ENCODE measurements at places on chromosomes 12 and 14.

DNA sequence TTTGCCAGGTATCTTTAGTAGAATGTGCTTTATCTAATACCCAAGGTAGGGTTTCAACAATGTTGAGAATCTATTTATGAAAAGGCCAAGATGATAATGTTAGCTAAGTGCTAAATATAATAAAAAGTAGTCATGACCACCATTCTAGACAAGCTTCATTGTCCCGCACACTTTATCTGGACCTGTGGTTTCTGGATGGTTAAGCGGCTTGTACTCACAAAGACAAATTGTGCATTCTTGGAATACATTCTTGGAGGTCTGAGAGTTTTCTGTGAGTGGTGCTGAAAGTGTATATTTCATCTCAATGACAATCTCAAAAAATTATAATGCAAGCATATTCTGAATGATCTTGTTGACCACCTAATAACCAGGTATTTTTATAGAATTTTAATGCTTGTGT lies 646.9 kb downstream of the DIO2 start:
- no peak for DNase-seq

DNA sequence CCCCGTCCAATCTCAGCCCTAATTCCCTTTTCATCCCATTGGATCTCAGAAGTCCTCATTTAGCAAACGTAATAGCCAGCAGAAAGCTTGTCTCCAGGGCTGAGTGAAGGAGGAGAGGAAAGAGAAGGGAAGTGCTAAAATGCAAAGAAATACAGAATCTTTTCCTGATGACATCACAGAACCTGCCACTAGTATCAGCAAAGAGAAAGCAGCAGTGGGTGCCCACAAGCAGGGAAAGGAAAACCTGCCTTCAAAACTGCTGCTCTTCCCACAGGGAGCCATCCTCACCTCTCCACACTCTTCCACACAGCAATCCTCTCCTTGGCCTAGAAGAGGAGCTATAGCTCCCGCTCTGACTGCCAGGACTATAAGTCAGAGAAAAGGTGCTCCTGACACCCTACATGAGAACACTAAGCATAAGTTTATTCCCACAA lies 11.3 kb downstream of the MED13L start:
- DNase-seq, result no peak

DNA sequence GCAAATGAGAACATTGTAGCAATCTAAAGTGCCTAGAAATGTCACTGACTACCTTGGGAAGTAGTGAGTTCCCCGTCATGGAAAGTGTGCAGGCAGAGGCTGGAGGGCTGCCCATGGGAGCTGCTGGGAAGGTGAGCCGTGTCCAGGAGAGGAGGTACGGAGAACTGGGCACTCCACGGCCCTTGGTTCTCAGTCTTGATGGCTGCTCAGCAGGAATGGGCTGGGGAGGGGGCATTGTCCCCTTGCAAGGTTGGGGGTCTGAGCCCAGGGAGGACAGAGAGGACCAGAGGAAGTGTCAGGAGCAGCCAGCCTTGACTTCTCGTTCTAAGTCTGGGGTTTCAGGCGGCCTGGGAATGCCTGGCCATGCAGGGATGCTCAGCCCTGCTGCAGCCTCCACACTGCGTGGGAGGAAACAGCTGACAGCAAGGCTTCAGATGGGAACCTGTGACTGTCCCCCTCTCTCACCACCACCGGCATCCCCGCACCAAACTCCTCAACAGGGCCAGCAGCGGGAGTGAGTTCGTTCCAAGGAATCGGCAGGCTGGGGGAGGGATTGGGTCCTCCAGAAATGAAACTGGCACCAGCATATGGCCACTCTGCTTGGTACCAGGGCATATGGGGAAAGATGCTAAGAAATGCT lies 140.2 kb downstream of the BCL11B start:
- DNase-seq, result no peak

- no peak for DNase-seq
These were observed 47.9 kb downstream of the TMEM117 start for GRCh38 chr12:43883748-43884147.

DNA sequence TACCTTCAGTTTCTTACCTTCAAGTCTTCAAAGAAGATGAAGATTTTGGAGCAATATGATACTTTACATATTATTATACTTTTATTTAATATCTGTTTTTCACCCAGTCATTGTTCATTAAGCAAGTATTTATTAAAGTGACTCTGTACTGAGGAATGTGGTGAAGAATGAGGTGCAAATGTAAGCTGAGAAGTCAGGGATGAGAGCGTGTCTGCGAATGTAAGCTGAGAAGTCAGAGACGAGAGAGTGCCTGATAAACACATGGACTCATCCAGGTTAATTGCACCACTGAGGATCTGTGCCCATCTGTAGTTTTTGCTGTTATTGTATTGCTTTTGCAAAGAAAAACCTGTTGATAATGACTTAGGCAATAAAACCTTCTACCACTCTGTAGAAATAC lies 211.9 kb upstream of the FAR2 start:
- no peak for DNase-seq

- no peak for DNase-seq
These were observed 32.0 kb upstream of the LRRK2 start for GRCh38 chr12:40192704-40193255.

GRCh38 chr14:93100100-93100499 lies 15.6 kb downstream of the ITPK1 start:
- DNase-seq, result no peak

- no peak for DNase-seq
These were observed 285.8 kb downstream of the NRXN3 start for GRCh38 chr14:78455896-78456435.

DNA sequence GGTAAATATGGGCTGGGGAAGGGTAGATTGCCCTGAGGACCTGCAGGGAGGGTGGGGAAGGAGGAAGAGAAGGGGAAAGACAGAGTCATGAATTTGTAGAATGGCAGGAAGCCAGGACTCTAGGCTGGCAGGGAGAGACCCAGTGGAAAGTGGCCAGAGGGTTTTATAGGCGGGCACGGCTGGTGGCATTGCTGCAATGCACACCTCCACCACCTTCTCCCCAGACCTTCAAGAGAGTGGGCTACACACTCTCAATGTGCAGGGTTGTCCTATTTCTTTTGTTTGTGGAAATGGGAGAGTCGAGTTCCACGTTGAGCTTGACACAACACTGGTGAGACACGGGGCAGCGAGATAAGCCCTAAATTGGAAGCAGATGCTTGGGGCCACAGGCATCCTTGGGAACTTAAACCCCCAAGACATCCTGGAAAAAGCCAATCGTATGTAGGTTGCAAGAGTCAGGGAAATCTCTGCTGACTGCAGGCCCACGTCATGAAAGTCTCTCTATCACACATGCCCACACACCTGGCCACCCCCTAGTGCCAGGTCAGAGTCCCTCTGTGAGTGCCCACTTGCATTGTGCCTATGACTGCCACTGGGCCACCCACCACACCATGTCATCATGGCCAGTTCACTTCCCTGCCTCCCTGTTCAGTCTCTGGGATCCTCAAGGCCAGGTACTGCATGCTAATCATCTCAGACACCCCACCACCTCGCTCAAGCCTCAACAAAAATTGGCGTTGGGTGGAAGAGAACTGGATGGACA lies 38.0 kb upstream of the BDKRB2 start:
- no peak for DNase-seq

DNA sequence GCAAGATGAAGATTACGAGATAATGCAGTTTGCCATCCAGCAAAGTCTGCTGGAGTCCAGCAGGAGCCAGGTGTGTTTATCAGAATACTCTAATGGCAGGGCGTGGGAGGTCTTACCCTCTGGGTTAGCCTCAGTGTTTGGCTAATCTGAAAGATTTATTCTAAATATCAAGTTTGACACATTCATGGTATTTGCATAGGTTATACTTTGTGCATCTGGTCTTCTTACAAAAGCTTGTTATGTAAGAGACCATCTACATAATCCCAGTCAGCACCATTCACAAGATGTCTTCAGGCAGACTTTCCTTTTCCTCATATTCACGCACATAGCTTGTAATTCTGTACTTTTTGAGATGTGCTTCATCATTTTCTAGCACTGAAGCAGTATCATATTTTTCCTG lies 14.4 kb downstream of the C12orf76 start:
- no peak for DNase-seq

DNA sequence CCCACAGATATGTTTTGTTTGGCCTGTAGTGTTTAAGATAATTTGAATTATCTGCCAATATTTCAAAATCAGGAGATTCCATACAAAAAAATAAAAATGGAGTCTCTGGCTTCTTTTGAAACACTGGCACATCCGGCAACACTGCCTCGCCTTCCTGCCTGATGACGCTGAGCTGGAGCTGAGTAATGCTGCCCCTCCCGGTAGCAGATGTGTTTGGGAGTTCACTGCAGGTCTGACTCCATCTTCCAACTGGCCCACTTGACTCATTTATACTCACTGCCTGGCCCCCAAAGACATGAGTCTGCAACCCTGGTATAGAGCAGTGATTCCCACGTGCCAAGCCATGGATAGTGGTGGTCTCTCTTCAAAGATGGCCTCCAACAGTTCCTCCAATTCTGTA lies 7.4 kb downstream of the CIT start:
- DNase-seq, result no peak

- no peak for DNase-seq
These were observed 183.5 kb downstream of the NUAK1 start for GRCh38 chr12:105954951-105955931.

- no peak for DNase-seq
These were observed 283.3 kb downstream of the RPL10L start for GRCh38 chr14:46368275-46368674.

GRCh38 chr12:101040936-101041335 lies 169.1 kb downstream of the SLC5A8 start:
- no peak for DNase-seq

DNA sequence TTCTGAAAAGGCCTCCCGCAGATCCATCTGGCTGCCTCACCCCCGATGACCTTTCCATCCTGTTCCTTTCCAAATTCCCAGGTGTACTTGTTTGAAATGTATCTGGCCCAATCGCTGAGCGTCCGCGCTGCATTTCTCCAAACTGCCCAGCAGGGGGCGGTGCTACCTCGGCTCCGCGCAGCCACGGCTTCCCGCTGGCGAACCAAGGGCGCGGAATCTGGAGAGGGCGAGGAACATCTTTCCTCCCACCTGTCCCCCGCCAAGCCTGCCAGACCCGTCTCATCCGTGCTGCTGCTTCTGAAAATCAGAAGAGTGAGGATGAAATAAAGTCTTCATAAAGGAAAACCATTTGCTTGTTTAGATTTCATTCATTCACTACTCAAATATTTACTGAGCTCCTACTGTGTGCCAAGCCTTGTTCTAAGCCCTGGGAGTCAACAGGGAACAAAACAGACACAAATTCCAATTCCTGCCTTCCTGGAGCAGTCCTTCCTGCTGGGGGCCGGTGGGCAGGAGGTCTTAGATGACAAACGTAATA lies 16.8 kb upstream of the MYL2 start:
- DNase-seq, result no peak

DNA sequence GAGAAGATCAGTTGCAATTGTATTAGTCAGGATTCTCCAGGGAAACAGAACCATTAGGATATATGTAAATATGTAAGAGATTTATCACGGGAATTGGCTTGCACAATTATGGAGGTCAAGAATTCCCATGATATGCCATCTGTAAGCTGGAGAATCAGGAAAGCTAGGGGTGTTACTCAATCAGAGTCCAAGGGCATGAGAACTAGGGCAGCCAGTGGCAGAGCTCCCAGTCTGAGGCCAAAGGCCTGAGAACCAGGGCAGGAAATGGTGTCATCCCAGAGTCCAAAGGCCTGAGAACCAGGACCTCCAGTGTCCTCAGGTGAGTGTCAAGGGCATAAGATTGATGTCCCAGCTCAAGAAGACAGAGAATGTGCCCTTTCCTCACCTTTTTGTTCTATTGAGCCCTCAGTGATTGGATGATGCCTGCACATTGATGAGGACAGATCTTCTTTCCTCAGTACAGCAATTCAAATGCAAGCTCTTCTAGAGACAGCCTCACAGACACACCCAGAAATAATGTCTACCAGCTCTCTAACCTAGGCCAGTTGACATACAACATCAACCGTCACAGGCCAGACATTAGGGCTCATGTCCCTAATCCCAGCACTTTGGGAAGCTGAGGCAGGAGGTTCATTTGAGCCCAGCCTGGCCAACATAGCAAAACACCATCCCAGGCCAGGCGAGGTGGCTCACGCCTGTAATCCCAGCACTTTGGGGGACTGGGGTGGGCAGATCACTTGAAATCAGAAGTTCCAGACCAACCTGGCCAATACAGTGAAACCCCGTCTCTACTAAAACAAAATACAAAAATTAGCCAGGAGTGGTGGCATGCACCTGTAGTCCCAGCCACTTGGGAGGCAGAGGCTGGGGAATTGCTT lies 34.9 kb upstream of the ZNF740 start:
- DNase-seq, result no peak

- no peak for DNase-seq
These were observed 373.1 kb upstream of the DCN start for GRCh38 chr12:91555436-91556415.

- DNase-seq, result no peak
These were observed 291.3 kb downstream of the RPAP3 start for GRCh38 chr12:47414511-47414910.

GRCh38 chr14:64217308-64217707 lies 76.9 kb downstream of the ESR2 start:
- no peak for DNase-seq

DNA sequence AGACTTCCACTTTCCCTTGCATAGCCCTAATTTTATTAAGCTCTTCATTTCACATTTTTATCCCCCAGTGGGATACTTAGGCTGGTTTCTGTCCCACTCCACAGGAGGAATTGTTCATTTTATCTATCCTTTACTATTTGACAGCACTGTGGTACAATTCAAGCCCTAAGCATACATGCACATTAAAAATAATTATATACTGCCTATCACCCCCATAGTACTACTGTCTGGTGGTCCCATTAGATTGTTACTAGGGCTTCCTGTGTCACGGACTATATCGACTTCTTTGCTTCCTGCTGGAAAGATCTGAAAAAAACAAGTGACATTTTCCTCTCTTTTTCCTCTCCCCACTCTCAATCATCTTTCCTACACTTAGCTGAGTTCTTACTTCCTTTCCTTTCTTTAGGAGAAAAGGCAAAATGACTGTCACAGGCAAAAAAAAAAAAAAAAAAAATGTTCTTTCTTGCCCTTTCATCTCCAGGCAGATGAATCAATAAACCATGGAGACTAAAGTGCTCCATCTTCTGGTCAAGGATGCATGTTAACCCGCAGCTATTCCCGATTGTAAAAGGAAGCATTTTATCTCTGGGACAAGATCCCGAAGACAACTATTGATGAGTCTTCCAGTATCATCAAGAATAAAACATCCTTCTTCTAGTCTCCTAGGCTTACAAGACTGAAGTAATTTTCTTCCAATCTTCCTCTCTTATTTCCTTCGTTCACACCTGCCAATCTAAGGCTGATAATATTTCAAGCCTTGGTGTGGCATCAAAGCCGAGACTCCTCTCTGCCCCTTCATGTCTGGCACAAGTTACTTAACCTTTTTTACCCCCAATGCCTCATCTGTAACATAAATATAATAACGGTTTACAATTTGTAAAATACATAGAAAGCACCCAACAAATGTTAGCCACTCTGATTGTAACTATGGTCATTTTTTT lies 94.4 kb upstream of the PLEKHG7 start:
- DNase-seq, result no peak

GRCh38 chr14:100263141-100263540 lies 24.2 kb downstream of the YY1 start:
- no peak for DNase-seq

- DNase-seq, result no peak
These were observed 35.2 kb downstream of the SLC8B1 start for GRCh38 chr12:113299619-113300237.

- no peak for DNase-seq
These were observed 252.6 kb downstream of the FOXN3 start for GRCh38 chr14:89164168-89165073.

GRCh38 chr14:100297320-100298300 lies 8.6 kb downstream of the SLC25A29 start:
- no peak for DNase-seq
